ENCODE measurements at places on chromosomes 4 and X.

GRCh38 chr4:111924696-111925095, 220.6 kb upstream of the FAM241A start:
- no peak for DNase-seq

DNA sequence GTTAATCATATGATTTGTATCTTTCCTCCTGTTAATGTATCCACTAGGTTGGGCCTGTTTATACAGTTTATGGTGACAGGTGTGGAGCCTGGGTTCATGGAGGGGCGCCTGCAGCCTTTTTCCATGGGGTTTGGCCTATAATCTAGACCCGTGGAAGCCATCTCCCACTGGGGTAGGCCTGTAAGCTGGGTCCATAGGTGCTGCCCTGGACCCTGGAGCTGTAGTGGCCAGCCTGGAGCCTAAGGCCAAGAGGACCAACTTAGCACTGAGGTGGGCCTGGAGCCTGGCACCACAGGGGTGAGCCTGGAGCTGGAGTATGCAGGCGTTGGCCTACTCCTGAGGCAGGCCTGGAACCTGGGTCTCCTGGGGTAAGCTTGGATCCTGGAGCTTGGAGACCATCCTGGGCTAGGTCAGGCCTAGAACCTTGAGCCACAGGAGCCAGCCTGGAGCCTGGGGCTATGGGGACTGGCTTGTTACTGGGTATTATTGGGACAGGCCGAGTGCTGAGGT, 249.4 kb upstream of the HTR2C start:
- DNase-seq: no peak

GRCh38 chr4:37381040-37381668, 136.6 kb downstream of the NWD2 start:
- DNase-seq: peak; percentile 33

DNA sequence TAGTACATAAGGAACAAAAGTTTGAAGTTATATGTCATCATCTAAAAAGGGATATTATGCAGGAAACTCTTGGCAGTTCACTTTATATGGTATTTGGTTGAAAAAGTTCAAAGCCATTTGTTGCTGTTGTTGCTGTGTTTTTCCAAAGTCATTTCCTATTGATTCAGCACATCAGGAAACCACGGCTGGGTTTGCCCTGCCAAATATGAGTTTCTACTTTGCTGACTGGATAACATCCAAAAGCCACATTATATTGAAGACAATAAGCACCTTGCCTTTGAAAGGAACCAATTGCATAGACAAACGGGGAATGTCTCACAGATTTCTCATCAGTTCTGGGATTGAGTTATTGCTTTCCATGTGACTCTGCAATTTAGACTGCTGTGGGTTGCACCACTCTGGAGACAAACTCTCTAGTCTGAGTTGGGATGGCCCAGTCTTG, 206.1 kb downstream of the SLC39A8 start:
- DNase-seq: no peak

GRCh38 chr4:109114501-109114900, 188.0 kb downstream of the COL25A1 start:
- no peak for DNase-seq

GRCh38 chr4:94253036-94253435, 45.4 kb downstream of the SMARCAD1 start:
- DNase-seq: no peak

GRCh38 chr4:8871417-8872401, at the start of gene HMX1:
HMX1 (minus strand) TSS chr4:8871839; CDS start chr4:8871614, 225 bp downstream.
- DNase-seq: peak; percentile 73

GRCh38 chr4:141486375-141486997, 149.9 kb upstream of the IL15 start:
- DNase-seq: no peak

DNA sequence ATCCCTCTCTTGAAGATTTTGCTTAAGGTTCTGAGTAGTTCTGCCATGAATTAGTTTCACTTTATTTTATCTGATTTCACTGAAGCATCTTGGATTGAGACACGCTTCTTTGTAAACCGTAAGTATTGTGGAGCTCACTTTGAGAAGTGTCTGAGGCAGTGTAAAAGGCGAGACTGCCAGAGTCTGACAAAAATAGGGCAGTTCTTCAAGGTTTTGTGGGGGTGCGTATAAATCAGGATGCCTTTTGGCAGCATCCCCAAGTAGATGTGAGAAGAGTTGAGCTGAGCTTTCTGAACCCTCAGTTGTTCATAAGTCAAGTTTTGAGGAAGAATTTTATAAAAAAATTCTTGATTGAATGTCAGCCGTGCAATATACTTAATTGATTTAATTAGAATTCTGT, 76.3 kb downstream of the RBPJ start:
- no peak for DNase-seq

GRCh38 chr4:147586637-147587036, 30.6 kb upstream of the TMEM184C start:
- no peak for DNase-seq

DNA sequence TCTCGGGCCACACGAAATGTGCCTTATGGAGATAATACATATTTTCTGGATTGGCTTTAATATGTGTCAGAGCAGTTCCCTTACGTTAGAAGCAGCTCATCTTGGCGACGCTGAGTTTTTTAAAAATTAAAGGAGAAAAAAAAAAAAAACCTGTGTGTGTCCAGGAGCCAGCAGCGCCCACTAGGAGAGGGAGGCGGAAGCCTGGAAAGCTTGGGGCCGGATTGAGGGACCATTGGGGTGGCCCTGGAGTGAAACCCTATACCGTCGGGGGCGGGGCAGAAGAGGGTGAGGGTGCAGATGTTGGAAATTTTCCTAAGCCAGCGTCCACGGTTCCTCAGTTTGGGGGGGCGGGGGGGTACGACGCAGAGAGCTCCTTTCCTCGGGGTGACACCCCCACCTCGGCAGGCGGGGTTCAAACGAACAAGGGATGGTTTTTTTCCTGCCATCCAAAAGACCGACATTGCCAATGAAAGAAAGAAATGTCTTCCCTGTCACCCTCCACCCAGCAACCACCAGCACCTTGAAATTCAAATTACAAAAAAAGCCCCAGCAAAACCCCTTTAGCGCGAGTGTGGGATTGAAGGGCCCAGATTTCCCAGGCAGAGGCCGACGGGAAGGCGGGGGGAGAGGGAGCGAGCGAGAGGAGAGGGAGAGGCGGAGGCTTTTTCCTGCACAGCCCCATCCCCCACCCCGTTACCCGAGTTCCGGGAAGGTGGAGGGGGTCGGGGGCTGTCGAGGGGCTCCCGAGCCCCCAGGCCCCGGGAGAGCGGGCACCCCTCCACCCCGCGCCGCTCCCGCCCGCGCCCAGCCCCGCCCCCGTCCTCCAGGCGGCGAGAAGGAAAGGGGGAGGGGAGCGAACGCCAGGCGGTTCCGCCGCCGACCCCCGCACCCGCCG, 859 bp downstream of the SMARCA1 start:
- DNase-seq: peak; percentile 75

- no peak for DNase-seq
These were observed 22.8 kb downstream of the RAB28 start for GRCh38 chr4:13461191-13461905.
